RKO (cell line): ENCODE measurements at places on chromosomes 2 and 18.

- DNase-seq, result no peak
Observed at GRCh38 chr2:8567469-8568260, 114.2 kb upstream of the ID2 start.

- DNase-seq, result peak; percentile 34
Observed at GRCh38 chr18:37674570-37674969, 109.0 kb upstream of the CELF4 start.

DNA sequence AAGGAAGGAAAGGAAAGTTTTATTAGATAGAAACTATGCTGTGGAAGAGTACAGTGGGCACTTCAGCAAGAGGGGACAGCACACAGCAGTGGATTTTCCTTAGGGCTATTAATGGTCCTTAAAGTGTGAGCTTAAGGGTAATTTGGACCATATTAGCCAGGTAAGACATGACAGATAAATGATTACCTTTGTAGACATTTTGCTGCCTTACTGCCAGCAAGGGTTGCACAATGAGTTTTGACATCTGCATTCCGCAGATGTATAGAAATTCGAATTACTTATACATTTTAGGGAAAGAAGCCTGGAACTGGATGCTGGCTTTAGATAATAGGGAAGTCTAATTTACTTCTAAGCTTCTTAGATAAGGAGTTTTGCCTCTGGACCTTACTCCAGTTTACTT is 14.0 kb upstream of the UBE2F start:
- DNase-seq, result no peak

DNA sequence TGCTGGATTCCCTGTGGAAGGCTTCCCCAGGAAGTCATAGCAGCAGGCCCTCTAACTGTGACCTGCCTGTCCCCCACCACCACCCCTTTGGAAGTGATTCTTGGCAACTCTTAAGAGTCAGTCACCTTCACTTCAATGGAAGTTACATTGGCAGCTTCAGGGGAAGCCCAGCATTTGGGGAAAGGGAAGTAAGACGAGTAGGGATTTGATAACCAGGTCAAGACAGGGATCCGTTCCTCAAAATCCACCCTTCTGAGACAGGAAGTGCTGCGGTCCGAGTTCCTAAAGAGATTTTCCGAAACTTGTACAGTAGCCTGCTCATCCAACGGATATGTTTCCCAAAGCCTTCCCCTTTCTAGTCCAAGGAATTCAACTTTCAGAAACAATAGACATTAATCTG is 54.2 kb downstream of the MRPL35 start:
- DNase-seq, result no peak

DNA sequence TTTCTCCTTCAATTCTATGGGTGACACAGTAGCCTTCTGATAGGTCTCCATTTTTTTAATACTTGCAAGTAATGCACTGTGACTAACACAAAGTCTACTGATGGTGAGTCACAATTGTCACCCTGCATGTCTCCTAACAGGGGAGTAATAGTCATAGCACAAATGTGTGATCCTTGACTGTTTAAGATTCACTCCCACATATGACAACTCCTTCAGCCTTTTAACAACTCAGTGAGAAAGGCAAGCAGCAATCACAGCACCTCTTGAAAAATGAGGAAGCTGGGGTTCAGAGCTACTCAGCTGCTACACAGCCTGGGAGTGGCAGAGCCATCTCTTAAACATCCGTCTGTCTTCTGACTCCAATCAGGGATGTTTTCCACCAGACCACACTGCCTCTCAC is 63.8 kb downstream of the EHD3 start:
- DNase-seq, result peak; percentile 56

- DNase-seq, result no peak
Observed at GRCh38 chr2:121101093-121101715, 183.8 kb downstream of the TFCP2L1 start.

GRCh38 chr2:232232915-232233314 is 145.6 kb upstream of the ALPP start:
- no peak for DNase-seq

GRCh38 chr2:63665091-63665490 is 76.3 kb downstream of the MDH1 start:
- no peak for DNase-seq

GRCh38 chr2:201938156-201938775 is 95.4 kb upstream of the FZD7 start:
- DNase-seq, result no peak

DNA sequence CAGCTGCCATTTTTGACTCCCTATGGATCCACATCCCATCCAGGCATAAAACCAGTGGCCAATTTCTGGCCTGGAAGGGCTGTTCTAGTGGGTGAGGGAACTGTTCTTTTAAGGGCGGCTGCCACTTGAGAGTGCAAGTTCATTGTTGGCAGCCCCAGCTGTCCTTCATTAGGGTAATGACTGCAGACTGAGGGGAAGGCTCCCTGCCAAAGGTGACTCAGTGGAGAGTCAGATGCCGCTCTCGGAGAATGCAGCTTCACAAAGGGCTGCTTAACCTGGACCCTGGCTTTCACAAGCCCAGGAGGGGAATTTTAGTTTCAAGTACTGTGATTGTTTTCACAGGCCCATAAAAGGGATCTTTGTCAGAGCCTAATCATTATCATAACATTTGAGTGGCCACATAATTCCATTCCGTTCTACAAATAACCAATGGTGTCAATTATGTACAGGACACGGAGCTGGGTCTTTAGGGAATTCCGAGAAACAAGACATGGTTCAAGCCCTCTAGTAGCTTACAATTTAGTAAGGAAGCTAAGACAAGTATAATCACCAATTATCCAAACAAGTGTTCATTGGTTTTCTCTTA is 235.7 kb downstream of the CDCA7 start:
- peak; percentile 84 for DNase-seq

- DNase-seq, result no peak
Observed at GRCh38 chr18:70165936-70166335, 39.6 kb downstream of the RTTN start.

GRCh38 chr2:97797355-97797754 is 84.0 kb downstream of the ZAP70 start:
- no peak for DNase-seq

DNA sequence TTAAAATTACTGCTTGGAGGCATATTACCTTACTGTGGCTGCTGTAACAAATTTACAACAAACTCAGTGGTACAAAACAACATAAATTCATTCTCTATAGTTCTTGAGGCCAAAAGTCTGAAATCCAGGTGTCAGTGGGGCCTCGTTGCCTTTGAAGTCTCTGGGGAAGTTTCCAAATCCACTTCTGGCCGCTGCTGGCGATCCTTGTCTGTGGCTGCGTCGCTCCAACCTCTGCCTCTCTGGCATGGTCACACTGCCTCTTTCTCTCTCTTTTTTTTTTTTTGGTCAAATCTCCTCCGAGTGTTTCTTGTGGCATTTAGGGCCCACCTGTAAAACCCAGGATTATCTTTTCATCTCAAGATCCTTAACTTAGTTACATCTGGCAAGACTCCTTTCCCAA is 182.8 kb downstream of the ST6GAL2 start:
- no peak for DNase-seq

DNA sequence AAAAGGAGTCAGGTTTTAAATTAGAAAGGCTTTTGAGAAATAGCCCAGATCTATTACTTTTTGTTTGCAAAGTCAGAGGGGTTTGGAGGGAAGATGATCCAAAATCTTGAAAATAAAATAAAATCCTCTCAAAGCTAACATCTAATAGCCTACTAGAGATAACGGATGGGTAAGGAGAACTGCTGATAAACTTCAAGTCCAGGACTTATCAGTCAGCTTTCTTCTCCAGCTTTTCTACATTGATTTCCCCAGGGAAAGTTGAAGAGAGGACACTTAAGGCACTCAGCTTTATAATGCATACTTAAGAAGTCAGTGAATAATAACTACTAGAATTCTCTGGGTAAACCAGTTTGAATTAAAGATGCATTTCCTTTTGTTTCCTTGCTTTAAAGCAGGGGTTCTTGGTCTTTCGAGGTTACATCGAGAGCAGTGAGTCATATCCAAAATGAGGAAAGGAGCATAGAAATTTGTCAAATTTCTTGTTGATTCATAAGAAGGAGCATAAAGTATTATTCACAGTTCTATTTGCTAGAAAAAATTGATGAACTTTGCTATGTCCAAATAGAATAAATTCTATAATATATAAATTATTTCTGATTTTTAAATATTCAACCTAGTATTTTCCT is 43.2 kb upstream of the ITPRID2 start:
- no peak for DNase-seq

GRCh38 chr2:69789175-69789721 is 40.2 kb upstream of the GMCL1 start:
- peak; percentile 10 for DNase-seq

- peak; percentile 55 for DNase-seq
Observed at GRCh38 chr2:215657844-215658243, 222.0 kb upstream of the FN1 start.

DNA sequence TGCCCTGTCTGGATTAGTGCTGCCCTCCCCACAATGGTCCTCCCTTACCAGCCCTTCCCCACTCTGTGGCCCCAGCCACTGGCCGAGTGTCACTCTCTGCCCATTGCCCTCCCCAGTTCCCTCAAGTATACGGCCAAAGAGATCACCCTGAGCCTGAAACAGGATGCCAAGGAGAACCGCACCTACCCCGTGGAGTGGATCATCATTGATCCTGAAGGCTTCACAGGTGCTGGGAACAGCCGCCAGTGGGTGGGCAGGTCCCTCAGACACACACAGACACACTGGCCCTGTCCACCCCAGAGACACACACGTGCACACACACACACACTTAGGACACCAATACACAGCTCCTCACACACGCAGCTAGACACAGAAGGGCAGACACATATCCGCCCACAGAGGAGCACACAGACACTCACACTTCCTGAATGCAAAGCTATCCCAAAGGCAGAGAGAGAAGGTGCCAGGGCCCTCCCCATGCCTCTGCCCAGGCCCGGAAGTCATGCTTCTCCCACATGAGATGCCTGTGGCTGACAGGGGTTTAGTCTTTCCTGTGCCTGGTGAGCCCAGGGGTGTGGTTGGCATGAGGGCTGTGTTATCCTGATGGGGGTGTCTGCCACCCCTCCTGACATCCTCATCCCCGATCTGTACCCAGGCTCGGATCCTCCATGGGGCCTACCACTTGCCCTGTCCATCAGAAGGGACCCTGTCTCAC is 2.9 kb downstream of the CHRND start:
- DNase-seq, result no peak

- DNase-seq, result no peak
Observed at GRCh38 chr2:152227969-152228592, 52.5 kb upstream of the STAM2 start.

DNA sequence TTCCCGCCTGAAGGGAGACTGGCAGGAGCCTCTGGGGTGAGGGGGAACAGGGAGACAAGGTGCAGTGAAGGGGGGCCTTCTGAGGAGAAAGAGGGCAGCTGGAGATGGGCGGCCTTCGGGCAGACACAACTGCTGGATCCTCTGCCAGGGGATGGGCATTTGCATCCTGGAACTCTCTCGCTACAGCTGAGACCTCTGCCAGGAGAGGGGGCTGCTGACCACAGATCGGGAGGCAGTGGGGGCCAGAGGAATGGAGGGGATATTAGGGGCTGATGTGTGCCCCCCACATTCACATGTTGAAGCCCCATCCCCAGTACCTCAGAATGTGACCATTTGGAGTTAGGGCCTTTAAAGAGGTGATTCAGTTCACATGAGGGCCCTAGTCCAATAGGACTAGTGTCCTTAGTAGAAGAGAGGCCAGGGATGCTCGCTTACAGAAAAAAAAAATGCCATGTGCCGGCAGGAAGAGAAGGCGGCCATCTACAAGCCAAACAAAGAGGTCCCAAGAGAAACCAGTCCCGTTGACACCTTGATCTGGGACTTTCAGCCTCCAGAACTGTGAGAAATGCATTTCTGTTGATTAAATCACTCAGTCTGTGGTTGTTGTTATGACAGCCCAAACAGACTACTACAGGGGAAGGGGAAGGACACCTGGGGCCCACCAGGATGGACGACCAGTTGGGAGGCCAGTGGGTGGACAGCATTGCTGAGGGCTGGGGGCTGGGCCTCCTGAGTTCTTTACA is 50.0 kb downstream of the TRABD2A start:
- no peak for DNase-seq

DNA sequence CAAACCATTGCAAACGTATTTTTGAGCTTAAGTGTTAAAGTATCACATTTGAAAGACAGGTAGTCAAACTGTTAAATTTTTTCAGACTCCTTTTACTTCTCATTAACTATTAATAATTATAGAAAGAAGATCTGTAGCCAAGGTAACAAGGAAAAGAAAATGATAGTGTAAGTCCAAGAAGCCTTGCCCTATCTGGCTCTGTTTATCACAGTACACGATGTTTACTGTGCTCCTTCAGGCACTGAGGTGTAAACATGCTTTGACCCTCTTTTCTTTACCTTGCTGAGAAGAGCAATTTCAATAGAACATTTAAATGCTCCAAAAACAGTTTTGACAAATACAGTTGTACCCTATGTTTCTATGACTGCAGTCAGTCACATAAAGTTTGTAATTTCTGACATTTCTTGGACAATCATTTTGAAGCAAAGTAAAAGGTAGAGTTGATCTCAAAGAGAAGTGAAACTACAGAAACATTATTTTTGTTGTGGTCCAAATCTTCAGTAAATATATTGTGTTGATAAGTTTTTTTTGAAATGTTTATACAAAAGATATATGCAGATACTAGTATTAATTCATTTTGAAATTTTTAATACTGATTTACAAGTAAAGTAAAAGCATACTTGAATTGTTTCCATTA is 152.6 kb upstream of the KYNU start:
- DNase-seq, result no peak

GRCh38 chr2:199982126-199982843 is 26.9 kb downstream of the MAIP1 start:
- no peak for DNase-seq

DNA sequence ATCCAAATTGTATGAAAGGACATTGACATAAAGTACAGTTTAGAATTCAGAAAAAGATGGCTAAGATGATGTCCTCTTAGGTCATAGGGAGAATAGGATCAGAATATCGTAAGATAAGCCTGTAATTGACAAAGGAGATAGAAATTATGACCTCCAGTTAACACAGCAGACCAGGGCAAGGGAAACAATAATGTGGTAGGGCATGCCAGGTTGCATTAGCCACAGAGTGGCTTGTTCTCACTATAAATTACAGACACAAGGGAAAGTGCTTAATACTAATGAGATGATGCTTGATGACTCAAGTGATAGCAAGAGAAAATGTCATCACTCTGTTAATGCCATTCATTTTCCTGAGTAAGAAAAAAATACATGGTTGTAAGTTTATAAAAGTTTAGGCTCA is 48.9 kb upstream of the LRP1B start:
- DNase-seq, result no peak

GRCh38 chr18:6728331-6728730 is 1.2 kb upstream of the ARHGAP28 start:
- no peak for DNase-seq

- DNase-seq, result peak; percentile 71
Observed at GRCh38 chr2:161223139-161223732, 63.0 kb downstream of the TANK start.

GRCh38 chr2:62471816-62472215 is 34.2 kb downstream of the TMEM17 start:
- no peak for DNase-seq

DNA sequence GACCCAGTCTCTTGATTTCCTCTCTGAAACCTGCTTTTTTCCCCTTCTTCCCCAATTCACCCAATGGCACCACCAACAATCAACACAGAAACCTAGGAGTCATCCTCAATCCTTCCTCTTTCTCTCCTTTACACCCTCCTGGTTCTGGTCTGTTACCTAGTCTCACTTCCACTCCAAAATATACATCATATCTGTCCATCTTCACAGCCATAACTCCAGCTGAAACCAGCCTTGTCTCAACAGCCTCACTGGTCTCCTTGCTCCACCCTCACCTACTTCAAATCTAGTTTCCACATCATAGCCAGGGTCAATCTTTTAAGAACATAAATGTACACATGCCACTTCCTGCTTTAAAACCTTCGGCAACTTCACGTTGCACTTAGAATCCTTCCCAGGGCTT is 11.8 kb upstream of the TWSG1 start:
- DNase-seq, result no peak

- DNase-seq, result no peak
Observed at GRCh38 chr2:219057709-219058540, 2.8 kb downstream of the IHH start.
